ENCODE measurements at places on chromosomes 6 and 20. TPM values are rescaled to one million over a fixed set of nuclear protein-coding genes. Genes with fewer than 3 reads are reported as not detected.

PGC gene
- total RNA-seq, result 18.4 TPM

SOX4 gene
- total RNA-seq, result 41.7 TPM

- no peak for DNase-seq
These were observed 2.4 kb upstream of the SYTL3 start for GRCh38 chr6:158647501-158647900.

DNA sequence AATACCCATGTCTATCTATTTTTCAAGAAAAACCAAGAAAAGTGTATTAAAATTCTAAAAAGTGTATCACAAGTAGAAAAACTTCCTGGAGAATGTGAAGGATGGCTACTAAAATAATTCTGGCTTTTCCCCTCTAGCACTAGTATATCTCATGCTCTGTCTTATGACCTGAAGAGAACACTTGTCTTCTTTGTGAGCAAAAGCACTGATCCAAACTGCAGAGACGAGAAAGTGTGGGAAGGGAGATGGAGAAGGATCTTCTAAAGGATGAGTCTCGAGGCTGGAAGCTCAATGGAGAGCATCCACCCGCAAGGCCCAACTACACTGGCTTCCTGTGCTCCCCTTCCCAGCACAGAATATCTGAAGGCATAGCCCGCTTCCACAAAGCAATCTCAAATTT is 23.5 kb downstream of the STX7 start:
- no peak for DNase-seq

GRCh38 chr6:18312368-18312767 is 48.0 kb upstream of the DEK start:
- no peak for DNase-seq

DNA sequence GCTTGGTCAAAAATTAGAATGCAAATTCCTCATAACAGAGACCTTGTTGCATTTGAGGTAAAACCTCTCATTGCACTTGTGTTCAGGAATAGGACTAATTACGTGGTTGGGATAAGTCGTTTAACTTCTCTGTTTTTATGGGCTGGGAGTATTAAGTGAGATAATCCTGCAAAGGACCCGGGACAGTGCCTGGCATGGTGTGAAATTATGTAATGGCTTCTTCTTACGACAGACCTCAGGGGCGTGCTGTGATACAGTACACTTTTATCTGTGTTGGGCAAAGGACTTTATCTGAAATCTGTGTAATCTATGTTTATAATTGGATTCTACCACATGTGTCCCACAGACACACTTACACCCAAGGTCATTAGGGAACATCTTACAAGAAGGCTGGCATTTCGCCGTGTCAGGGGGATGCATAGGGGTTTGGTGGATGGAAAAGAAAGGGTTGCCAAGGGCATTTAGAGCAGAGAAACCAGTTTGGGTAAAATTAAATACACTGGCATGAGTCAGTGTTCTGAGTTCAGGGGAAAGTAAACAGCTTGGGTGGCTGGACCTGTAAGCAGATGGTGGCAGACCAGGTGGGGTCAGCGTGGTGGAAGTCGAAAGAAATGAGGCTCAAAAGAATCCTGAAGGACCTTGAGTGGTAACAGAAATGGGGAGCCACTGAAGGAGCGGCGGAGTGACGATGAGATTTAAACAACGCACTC is 17.2 kb upstream of the RTF2 start:
- no peak for DNase-seq

DNA sequence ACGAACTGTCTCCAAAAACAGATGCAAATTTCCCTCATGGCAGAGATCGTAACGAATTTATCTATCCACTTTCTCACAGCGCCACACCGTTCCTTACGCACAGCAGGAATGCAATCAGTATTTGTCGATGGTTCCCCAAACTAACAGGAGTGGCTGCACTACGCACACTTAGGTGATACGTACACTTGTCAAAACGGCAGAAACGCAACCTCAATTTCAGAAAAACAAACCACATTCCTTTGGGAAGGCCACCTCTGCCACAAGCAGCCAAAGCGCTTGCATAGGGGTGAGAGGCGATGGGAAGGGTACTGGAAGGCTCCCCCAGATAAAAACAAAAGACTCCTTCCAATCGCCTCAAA is 638 bp downstream of the MDN1 start:
- peak; percentile 16 for DNase-seq

- DNase-seq, result no peak
These were observed 146.7 kb upstream of the MLN start for GRCh38 chr6:33950472-33950881.

GRCh38 chr6:152695372-152696045 is 2.2 kb upstream of the MYCT1 start:
- DNase-seq, result no peak
